ENCODE measurements at places on chromosomes 4 and X.

DNA sequence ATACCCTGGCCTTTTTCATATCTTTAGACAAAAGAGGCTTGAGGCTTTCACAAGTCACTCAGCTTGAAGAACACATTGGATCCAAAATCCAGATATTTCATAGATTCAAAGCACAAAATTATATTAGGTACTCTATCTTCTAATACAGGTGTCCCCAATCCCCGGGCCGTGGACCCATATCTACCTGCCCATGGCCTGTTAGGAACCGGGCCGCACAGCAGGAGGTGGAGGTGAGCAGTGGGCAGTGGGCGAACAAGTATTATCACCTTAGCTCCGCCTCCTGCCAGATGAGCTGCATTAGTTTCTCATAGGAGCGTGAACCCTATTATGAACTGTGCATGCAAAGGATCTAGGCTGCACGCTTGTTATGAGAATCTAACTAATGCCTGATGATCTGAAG, 18.7 kb downstream of the YIPF7 start:
- DNase-seq = no peak

DNA sequence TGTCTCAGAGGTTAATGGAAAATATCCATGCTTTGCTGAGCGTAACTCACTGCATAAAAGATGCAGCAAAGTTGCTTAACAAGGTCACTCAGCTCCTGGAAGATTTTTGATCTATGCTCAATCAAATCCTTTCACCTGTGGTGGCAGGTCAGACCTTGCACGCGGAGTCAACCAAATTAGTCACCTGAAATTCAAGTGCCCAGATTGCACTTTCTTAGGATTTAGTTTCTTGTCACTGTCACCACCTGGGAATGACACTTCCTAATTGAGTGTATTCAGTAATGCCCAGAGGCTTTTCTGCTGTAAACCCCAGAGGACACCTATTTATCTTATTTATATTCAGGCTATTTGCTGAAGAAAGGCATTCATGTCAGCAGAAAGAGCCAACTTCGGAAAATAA, 215.8 kb upstream of the SMIM31 start:
- DNase-seq = no peak

DNA sequence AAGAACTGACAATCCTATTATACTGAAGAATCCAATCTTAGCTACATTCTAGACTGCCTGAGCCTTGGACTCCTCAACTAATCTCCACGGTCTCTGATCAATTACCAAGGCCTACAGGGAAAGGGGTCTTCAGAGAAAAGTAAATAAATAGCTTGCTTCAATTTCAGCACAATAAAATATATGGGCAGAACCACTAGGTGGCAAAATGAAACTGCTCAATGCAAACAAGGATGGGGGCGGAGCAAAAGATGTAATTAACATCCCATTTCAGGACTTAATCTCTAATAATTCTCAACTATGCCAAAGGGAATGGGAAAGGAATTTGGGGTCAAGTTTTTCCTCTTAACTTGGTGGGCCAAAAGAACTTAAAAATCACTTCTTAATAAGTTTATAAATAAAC, 78.4 kb upstream of the MAP3K15 start:
- DNase-seq = peak; percentile 50

- no peak for DNase-seq
These were observed 135.5 kb downstream of the ARHGAP24 start for GRCh38 chr4:85610450-85610849.

- DNase-seq = no peak
These were observed 8.5 kb downstream of the NKX3-2 start for GRCh38 chr4:13535708-13536361.

- DNase-seq = peak; percentile 90
These were observed at the start of gene SLIT2 for GRCh38 chr4:20251796-20252655. Gene SLIT2 (plus strand): TSS chr4:20251905. CDS start chr4:20253816, 1,911 bp downstream.

DNA sequence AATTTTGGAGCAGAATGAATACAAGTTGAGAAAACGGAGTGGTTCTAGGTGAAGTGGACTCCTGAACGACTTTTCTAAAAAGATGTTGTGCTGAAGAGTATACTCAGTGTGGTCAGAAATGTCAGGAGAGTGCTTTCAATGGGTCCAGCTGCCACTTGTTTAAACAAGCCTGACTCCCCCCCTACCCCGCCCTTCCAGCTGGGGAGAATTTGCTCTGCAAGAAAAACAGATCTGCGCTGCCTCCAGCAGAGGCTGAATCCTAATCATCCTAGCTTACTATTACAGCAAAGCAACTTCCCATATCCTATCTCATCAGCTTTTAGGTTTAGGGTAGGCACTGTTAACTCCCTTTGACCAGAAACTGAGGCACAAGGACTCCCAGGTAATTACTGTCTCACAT, 1.9 kb downstream of the MAP3K15 start:
- no peak for DNase-seq

DNA sequence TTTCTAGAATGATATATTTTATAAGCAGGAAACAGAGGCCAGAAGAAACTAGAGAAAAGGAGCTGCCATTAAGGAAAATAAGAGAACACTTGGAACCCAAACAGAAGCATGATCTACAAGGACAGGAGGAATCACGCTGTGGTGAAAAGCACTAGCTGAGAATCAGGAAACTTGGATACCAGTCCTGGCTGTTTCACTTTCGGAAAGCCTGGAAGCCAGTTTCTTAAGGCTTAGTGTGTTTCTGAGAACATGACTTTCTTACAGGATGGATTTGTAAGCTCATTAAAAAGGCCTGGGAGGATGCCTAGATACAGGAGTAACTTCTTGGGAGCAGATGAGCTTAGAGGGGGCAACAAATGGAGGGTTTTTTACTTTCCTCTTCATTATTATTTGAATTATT, 36.9 kb downstream of the TLL1 start:
- no peak for DNase-seq

DNA sequence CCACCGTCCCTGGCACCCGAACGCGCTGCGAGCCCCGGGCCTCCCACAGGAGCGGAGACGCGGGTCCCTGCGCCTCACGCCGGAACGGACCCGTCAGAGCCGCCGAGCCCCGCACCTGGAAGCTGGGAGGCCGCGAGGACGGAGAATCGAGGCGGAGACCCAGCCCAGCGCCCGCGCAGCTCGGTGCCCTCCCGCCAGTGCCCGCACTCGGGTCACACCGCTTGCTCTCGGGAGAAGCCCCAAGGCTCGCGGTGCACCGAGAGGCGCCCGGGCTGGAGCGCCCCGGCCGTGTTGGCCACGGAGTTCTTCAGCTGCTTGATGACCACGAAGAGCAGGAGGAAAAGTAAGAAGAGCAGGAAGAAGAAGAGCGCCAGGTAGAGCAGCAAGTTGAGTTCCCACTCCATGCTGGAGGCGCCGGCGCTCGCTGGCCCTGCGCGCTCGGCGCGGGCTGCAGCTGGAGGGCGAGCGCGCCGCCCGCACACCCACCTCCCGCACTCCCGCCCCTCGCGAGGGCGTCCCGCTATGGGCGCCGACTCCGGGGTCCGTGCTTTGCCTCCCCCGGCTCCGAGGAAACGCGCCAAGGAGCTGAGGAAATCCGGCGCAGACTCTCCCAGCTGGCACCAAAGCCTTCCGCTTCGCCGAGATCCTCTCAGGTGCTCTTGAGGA, at the start of gene SMIM43:
TSS of gene SMIM43 (minus strand) at position 463 of the 666 bp plus-strand sequence. CDS start at position 404, 59 bp downstream.
- DNase-seq = no peak

- DNase-seq = peak; percentile 14
These were observed 5.1 kb upstream of the OCRL start for GRCh38 chrX:129534816-129535578.

DNA sequence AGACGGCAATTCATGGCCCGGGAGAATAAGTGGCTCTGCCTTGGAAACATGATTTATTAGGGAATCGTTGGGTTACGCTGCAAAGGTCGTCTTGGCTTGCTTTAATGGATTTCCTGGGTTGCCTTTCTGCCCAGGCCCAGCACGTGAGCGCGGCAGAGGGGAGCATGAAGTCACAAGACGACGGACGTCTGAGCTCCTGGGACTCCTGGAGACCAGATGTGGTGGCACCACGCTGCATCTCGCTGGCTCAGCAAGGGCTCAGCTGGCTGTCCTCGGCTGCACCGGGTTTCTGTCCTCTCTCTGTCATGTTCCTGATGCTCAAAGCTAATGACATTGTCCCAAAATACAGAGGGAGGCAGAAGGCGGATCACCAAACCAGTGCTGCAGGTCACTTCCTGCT, 61.2 kb downstream of the C4orf50 start:
- DNase-seq = no peak

GRCh38 chr4:122393276-122393675, 14.5 kb downstream of the ADAD1 start:
- no peak for DNase-seq

DNA sequence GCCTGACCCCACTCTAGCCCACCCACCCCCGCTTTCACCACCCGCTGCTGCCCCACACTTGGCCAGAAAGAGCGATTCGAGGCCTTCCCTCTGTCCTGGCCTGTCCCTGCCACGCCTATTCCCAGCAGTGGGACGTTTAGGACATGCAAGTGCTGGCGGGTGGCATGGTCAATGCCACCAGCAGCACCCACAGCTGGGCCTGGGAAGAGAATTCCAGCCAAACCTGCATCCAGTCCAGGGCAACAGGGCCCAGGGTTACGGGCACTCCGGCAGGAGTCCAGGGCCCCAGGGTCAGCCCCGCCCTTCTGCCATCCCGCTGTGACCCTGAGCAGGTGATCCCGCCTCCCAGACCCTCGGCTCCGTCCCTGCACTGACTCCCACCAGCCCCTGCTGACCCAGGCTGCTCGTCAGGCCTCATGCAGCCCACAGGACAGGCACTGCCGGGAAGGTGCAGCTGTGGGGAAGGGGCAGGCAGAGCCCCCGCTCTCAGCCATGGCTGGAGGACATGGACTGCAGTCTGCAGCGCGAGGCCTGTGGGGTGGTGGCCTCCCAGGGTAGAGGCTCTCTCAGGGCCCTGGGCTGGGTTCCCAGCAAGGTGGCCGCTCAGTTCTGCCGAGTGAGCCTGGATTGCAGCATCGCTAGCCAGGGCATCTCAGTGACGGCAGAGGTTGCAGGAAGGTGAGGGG, 6.8 kb upstream of the HTRA3 start:
- DNase-seq = no peak
